CD4-positive, alpha-beta T cell (primary cell): ENCODE measurements at places on chromosomes 2 and 18. TPM values are rescaled to one million over a fixed set of nuclear protein-coding genes. Genes with fewer than 3 reads are reported as not detected.

- DNase-seq = no peak
Observed at GRCh38 chr2:231184319-231184718, 14.1 kb upstream of the ARMC9 start.

ALLC gene
- not detected for total RNA-seq

DNA sequence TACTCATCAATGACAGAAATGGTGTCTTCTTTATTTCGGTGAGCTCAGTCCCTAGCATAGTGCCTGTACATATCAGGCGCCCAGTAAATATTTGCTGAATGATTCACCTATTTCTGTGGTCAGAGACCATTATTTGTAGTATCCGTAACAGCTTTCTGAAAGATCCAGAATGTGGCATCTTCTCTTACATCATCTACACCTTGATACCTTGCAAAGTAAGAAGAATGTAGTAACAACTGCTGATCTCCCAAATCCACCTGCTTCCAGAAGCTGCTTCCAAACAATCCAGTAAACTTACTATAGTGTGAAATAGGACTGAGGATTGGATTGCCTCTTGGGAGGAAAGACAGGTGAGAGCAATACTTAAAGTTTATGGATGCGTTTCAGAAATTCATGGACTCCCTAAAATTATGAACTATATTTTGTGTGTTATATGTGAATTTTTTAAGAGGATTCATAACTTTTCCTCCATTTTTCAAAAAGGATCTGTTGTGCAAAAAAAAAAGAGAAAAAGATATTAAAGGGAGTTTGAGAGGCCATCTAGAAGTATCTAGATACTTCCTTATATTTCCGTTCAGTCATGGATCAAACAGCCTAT is 945 bp upstream of the ASXL2 start:
- DNase-seq = no peak

SLC19A3 gene
- total RNA-seq = not detected

DNA sequence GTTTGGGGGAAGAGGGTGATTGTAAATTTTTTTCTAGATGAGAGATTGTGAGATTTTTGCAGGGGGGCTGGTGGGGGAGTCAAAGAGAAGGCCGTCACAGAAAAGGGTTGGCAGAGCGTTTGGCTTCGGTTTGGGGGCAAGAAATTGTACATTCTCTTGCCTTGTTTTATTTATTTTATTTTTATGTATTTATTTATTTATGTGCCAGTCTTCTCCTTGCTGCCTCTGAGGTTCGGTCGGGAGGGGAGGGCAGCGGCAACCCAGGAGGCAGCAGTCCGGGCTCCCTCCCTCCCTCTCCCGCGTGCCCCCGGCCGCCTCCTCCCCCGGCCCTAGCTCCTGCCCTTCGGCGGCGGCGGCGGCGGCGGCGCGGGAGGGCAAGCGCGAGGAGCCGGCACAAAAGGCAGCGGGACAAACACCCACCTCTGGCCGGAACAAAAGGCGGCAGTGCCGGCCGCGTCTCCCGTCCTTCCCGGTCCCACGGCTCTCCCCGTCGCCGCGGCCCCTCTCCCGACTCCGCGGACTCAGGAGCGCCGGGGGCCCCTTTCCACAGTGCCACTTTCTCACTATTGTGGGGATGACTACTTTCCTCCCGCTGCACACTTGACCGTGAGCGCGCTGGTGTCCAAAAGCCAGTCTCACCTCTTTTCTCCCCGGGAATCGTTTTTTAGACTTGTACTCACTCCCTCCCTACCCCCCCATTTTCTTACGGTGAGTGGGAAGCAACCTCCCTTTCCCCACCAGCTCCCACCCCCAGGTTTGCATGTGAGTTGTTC is 1.2 kb downstream of the BCL11A start:
- no peak for DNase-seq

IGFBP2 gene
- not detected for total RNA-seq

DNA sequence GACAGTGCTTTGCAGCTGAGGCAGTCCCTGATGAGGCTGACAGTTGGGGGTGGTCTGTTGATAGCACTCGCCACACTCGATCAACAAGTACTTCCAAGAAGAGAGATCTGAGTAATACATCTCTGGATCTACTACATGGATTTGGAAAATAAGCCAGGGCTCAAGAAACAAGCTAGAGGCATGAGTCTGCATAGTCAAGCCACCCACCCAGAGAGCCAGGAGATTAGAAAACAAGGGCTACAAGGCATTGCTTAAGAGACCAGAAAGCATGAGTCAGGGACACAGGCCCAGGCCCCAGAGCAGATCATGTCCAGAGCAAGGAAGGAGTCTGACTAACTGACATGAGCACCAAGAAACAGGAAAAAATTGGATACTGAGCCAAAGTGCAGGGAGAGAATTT is 196.9 kb upstream of the CWC22 start:
- DNase-seq = no peak

DNA sequence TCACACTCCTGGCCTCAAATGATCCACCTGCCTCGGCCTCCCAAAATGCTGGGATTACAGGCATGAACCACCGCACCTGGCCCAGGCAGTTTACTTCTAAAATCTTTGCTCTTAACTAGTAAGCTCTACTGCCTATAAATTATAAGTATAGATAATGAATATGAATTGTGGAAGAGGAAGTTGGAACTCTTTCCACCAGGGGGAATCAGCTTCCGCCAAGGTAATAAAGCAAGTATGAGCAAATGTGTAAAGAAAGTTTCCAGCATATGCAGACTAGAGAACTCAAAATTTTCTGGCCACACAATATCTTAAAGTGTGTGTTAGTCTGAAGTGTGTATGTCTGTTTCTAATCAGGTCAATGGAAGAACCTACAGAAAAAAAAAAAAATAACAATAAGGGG is 68.1 kb downstream of the RMDN2 start:
- no peak for DNase-seq

DNA sequence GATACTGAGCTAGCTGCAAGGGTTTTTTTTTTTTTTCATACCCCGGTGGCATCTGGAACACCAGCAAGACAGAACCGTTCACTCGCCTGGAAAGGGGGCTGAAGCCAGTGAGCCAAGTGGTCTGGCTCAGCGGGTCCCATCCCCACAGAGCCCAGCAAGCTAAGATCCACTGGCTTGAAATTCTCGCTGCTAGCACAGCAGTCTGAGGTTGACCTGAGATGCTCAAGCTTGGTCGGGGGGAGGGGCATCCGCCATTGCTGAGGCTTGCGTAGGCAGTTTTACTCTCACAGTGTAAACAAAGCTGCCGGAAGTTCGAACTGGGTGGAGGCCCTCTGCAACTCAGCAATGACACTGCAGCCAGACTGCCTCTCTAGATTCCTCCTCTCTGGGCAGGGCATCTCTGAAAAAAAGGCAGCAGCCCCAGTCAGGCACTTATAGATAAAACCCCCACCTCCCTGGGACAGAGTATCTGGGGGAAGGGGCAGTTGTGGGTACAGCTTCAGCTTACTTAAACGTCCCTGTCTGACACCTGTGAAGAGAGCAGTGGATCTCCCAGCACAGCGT is 5.1 kb upstream of the MIB1 start:
- DNase-seq = peak; percentile 53

- DNase-seq = no peak
Observed at GRCh38 chr2:112867701-112868631, 31.4 kb upstream of the IL1B start.

DNA sequence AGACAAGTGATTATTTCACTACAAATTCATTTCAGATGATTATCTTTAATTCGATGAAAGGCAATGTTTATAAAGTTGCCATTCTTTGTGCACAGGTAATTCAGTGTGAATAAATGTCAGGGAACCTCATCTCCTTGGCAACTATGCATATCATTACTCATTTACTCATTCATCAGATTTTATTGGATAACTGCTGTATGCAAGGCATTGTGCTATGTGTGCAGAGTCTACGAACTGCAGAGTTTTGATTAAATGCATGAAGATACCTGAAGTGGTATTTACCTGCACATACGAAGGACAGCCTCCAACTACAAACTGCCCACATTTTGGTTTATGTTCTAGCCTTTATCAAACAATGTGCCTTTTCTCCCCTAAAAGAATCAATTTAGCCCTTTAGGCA is 3.5 kb downstream of the RND3 start:
- DNase-seq = no peak

OR6B2 gene
- not detected for total RNA-seq

GRCh38 chr2:45120546-45120945 is 111.3 kb upstream of the SIX2 start:
- no peak for DNase-seq

NABP1 gene
- total RNA-seq = 32.9 TPM

CHRND gene
- not detected for total RNA-seq

DNA sequence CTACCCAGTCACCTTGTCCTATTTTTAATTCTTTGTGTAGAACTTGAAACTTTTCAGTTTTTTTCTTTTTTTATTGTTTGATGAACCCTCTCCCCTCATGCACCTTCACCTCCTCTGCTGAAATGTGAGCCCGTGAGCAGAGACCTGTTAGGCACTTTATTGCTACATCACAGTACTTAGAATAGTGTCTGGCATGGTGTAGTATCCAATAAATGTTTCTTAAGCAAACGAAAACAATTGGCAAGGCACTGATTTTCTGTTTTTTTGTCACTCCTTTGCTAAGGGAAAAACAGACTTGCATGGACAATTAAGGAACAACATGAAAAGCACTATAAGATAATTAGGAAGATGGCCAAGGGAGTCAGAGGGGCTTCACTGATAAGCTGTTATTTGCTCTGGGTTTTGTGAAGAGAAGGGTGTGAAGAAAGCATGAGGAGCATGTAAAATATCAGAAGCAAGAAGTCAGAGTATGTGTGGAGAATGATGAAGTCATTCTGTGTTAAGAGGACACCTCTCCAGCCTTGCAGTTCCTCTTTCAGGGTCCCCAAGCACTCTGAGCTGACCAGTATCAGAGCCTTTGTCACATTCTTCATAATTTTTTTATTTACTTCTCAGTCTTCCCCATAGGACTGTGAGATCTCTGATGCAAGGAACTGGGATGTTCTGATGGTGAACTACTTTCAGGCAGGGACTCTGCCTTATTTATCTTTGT is 99.7 kb upstream of the CAVIN2 start:
- no peak for DNase-seq

GRCh38 chr2:126358122-126358521 is 297.8 kb upstream of the GYPC start:
- no peak for DNase-seq

USP34 gene
- 137 TPM for total RNA-seq

GRCh38 chr2:230413479-230413878 is 2.5 kb upstream of the SP100 start:
- peak; percentile 30 for DNase-seq

GRCh38 chr2:170576296-170576695 is 138.8 kb upstream of the SP5 start:
- DNase-seq = no peak

DNA sequence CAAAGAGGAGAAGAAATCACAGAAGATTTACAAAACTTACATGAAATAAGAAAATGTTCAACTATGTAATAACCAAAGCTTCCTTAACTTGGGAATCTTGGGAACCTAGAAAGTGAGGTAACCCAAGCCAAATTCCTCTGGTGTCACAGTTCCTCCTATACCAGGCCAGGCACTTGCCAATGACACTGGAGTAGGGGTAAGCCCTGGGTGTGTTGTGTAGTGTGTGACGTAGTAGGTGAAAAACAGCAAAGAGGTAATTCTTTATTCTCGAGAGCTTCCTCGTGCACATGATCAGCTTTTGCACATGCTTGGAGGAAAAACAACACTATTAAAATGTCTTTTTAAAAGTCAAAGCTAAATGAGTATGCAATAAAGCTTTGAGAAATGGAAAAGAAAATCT is 118.0 kb downstream of the METTL8 start:
- DNase-seq = no peak

ERMN gene
- 18.0 TPM for total RNA-seq

- no peak for DNase-seq
Observed at GRCh38 chr2:12819103-12819475, 102.4 kb downstream of the TRIB2 start.

FRZB gene
- total RNA-seq = not detected

GRCh38 chr18:42798606-42799170 is 316.8 kb downstream of the RIT2 start:
- DNase-seq = no peak

DNA sequence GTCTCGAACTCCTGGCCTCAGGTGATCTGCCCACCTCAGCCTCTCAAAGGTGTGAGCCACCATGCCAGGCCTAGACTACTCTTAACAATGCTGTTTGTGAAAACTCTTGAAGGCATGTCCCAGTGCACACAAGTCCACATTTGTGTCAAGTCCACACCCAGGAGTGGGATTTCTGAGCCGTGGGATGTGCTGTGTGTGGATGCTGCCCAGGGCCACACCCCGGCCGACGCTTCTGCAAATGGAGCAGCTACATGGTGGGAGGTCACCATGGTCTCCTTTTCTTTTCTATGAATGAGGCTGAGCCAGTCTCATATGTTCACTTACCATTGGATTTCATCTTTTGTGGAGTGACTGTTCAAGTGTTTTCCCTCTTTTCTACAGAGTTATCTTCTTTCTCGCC is 15.8 kb downstream of the SNED1 start:
- no peak for DNase-seq

DNA sequence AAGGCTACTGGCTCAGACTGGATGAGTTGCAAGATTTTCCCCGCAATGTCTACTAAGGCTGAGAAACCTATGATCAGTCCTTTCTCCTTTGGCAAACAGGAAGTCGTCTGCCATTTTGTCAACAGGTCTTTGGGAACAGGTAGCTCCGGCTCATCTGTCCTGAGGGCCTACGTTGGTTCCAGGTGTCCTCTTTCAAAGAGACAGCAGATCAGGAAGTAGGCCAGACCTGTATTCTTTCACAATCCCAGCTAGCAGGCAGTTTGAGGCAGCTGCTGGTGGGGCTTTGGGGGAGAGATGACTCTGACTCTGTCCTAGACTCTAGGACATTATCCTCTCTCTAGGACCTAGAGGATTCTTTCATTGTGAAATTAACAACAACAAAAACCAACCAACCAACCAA is 98.6 kb downstream of the ACTR2 start:
- DNase-seq = no peak

- DNase-seq = no peak
Observed at GRCh38 chr18:3889803-3890202, 439.8 kb downstream of the TGIF1 start.

DSC1 gene
- 1.7 TPM for total RNA-seq

GRCh38 chr2:10329880-10330699 is 27.4 kb downstream of the HPCAL1 start:
- DNase-seq = peak; percentile 56

PLEK gene
- 6.3 TPM for total RNA-seq

- no peak for DNase-seq
Observed at GRCh38 chr18:50830544-50830943, 10.7 kb upstream of the MRO start.

TOGARAM2 gene
- total RNA-seq = 2.0 TPM

GRCh38 chr2:231228974-231229529 is 30.6 kb downstream of the ARMC9 start:
- DNase-seq = no peak

ACKR3 gene
- total RNA-seq = 0.74 TPM
